ENCODE measurements at places on chromosomes 11 and 22.

DNA sequence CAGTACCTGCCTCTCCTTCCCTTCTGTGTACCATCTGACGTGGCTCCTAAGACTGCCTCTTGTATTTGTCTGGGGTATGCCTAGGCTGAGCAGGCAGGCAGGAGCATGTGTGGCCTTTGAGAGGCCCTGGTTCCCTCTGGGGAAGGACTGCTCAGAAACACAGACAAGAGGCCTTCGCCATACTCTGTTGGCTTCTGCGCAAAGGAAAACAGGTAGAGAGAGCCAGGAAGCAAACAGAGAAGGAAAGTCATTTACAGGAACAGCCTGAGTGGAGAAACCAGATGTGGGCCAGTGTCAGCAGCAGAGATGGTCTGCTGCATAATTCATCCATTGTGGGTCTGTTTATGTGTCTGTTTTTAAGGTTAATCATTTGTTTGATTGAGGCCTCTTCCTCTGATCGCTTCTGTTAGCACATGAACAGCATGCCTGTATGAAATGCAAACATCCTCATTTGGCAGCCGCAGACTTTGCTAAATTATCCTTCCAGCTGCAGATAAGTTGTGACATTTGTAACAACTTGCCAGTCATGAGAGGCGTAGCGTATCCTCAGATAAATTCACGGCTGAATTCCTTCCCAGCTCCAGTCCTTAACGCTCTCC lies 119.4 kb downstream of the GALNT18 start:
- DNase-seq = no peak

GRCh38 chr22:23215294-23216241 lies 35.3 kb downstream of the BCR start:
- peak; percentile 31 for DNase-seq

- DNase-seq = no peak
Observed at GRCh38 chr22:48870436-48870835, 957.2 kb downstream of the BRD1 start.

DNA sequence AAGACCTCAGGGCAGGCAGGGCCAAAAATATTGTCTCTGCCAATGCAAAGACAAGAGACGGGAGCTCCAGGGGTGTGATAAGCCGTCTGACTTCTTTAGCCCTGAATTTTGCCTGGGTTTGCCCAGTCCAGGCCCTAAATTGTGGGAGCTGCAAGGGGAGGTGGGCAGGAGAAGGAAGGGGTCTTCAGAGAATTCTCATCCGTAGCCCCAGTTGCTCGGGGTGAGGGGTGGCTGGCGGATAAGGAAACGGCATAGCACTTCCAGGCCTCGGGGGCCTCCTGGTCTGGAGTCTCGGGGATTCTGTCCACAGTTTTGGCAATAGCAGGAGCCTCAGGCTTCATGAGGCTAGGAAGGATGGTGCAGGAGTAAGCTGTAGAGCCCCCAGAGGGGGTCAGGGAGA lies 7.4 kb downstream of the CD5 start:
- DNase-seq = no peak

GRCh38 chr11:124405581-124405980 lies 6.8 kb upstream of the OR8B3 start:
- DNase-seq = no peak

DNA sequence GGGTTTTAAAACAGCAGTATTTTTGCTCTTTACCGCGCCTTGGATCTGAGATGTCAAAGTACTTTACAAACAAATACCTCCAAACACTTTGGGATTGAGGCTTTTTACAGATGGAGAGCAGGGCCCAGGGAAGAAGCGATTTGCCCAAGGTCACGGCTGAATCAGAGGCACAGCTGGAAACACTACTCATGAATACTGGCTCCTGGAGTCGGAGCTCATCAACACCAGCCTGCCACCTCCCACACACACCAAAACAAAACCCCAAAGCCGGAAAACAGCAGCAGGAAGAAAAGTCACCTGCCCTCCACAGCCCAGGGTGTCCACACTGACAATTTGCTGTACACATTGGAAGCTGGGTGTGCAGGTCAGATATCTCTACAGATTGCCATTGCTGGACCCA lies 339.4 kb downstream of the CADM1 start:
- DNase-seq = no peak

DNA sequence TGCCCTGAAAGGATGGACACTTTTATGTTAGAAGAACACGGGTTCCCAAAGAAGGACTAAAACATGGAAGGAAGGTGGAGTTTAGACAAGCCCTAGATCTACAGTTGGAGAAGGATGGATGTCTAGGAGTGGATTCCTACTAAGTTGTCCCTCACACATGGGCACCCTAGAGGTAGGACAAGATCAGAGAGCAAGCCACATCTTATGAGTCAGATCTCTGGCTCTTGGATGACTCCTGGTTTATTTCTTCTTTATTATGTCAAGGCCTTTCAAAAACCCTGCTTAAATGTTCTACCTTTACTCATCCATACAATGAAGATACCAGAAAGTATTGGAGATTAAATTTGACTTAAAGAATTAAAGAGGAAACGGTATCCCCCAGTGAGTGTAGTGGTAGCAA lies 34.4 kb downstream of the PRCP start:
- no peak for DNase-seq

DNA sequence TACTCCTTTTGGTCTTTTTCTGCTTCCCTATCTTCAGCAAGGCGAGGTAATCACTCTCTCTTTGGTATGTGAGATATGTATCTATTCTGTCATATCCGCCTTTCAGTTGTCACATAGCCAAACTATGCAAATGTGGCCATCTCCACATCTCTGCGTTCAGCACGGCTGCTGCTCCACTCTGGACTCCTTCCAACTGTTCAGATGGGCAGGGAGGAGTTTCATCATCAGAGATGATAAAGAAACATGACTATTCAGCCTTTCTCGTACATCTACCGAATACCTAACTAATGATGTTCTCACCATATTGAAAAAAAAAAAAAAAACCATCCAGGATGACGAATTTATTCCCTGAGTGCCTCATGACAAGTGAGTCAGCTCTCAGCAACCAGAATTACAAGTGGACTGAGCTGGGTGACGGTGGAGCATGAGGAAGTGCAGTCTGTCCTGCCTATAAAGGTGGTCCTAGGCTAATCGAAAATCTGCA lies 899.6 kb downstream of the OPCML start:
- no peak for DNase-seq

DNA sequence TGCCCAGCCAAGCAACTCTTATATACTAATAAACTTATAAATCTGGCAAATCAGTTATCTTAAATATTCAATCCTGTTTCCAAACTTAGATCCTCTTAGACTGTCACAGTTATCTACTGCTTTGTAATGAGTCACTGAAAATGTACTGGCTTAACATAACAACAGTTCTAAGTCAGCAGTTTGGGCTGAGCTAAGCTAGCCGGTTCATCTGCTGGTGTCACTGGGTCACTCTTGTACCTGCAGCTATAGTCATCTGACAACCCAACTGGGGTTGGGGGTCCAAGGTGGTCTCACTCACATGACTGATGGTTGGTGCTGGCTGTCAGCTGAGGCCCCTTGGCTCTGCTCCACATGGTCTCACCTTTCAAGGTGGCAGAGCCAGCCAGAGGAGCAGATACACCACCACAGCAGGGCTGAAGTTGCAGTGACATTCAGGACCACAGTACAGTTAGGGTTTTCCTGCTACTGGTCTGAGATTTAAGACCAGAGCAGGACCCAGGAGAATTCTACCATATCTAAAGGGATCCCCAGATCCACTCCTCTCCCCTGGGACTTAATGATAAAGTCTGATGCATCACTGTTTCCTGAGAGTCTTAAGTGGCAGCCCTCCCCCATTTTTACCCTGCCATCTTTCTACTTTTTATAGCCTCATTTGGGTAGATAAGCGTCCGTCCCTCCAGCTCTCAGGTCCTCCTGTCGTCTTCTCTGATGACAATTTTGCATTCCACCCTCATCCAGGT lies 7.9 kb upstream of the MACROD1 start:
- DNase-seq = no peak

GRCh38 chr11:69647761-69648497 lies 7.0 kb downstream of the CCND1 start:
- no peak for DNase-seq

GRCh38 chr11:75598264-75598663 lies 36.2 kb downstream of the SERPINH1 start:
- DNase-seq = no peak

GRCh38 chr22:50016988-50017700 lies 4.6 kb upstream of the IL17REL start:
- peak; percentile 93 for DNase-seq

GRCh38 chr11:61602775-61603569 lies 22.1 kb upstream of the SYT7 start:
- no peak for DNase-seq

DNA sequence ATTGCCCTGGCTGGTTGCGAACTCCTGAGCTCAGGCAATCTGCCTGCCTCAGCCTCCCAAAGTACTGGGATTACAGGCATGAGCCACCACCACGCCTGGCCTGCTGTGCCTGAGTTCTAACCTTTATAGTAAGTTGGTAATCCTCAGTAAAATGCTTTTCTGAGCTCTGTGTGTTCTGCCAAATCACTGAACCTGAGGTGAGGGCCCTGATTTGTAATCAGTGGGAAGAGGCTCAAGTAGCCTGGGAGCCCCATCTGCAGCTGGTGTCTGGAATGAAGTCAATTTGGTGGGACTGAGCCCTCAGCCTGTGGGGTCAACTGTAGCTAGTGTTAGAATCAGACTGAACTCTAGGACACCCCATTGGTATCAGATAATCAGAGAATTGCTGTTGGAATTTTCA lies 72.6 kb upstream of the PARVG start:
- no peak for DNase-seq

DNA sequence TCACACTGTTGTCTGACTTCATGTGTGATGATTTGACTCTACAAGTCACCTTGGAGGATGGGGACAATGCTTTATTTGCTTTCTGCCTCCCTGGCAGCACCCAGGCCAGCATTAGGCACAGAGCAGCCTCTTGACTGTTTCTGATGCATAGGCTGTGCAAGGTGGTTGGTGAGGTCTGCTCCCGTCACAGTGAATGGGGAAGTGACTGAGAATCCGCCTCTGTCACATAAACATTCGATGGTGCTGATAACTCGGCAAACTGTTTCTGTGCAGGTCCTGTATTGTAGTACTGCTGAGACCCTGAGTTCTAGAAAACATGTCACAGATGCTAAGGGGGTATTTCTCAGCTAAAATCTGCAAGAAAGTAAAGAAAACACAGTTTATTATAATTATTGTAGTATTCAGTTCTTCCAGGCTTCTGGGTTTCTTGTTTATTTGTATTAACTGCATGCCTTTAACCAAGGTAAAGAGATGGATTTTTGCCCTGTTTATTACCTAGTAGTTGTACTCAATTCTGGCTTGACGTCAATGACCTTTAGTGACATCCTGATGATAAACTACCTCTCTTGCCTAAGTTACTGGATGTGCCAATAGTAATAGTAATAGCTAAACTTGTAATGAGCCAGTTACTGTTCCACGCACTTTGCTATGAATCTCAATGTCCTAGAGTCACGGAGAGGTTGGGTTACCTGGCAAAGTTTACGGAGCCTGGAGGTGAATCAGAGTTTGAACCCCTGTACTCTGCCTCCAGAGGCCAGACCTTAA lies 24.8 kb upstream of the RCN1 start:
- DNase-seq = no peak

DNA sequence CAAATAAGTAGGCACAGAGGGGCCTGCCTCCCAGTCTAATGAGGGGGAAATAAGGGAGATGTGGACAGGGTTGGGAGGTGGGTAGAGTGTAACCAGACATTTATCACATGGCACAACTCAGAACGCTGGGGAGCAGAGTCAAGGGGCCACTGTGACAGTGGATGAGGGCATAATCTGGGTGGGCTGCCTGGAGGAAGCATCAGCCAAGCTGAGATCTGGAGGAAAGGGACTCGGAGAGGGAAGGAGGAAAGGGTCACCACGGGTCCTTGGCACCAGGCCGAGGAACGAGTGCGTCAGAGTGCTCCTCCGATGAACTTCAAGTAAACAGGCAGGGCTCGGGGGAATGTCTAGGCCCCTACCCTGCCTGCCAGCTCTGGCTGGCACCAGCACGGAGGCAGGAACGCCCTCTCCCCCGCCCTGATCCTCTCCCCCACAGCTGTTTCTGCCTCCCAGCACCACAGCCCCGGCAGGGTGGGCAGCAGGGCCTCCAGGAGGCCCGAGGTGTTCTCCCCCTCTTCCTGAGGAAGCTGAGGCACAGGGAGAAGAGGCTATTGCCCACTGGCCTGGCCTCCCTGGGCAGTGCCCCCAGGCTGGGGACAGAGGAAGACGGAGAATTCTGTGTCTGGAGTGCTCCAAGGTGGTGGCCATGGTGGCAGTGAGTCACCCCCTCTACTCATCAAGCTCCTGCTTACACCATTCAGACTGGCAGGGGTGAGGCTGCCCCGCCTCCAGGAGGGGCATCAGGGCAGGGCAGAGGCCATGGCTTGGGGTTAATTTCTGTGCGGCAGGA lies 4.2 kb downstream of the ALDH3B1 start:
- DNase-seq = no peak

GRCh38 chr11:98657711-98658110 lies 363.0 kb upstream of the CNTN5 start:
- no peak for DNase-seq

GRCh38 chr11:125873881-125874555 lies 13.4 kb upstream of the HYLS1 start:
- no peak for DNase-seq

DNA sequence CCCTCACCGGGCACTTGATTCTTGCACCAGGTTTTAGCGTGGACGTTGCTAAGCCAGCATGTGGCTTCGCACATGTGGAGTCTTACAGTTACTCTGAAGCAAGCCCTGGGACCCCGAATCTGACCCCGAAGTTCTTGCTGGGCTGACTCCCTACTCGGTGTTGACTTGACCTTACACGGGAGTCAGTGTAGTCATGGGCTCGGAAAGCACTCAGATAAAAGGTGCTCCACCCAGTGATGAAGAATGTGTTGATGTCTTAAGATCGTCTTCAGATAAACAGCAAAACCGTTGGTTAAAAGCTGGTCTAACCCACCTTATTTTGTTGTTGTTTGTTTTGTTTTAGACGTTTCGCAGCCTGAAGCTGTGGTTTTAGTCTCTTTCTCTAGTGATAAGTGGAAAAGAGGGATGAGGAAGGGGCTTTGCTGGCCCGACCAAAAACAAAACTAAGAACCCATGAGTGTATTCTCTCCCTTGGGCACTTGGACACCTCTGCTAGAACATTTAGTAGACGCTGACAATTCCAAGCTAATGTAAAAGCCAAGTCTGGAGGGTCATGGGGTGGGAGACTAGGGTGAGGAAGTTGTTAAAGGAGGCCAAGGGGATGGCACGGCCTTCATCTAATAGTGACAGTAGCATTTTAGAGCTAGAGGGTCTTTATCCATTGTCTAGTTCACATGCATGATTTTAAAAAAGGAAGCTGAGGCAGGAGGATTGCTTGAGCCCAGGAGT lies 69.9 kb downstream of the BCR start:
- DNase-seq = no peak

DNA sequence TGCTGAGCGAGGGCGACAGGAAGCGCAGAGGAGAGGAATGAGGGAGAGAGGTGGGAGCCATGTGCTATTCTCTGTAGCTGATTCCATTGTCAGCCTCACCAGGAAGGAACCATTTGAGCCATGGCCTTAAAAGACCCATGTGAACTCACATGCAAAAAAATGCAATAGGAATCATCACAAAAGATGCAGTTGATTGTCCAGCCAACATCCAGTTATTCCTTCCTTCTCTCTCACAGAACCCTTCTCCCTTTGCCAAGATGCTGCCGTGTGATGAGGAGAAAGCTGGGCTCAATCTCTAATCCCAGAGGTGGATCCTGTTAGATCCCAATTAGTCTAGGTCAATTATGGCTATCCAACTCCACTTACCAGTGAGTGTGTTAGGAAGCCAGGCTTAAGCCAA lies 58.2 kb upstream of the RRAS2 start:
- DNase-seq = no peak

- DNase-seq = no peak
Observed at GRCh38 chr11:122271745-122272144, 155.7 kb upstream of the BLID start.
